Skeletal muscle cell (primary cell): ENCODE measurements at places on chromosomes 11 and 22.

DNA sequence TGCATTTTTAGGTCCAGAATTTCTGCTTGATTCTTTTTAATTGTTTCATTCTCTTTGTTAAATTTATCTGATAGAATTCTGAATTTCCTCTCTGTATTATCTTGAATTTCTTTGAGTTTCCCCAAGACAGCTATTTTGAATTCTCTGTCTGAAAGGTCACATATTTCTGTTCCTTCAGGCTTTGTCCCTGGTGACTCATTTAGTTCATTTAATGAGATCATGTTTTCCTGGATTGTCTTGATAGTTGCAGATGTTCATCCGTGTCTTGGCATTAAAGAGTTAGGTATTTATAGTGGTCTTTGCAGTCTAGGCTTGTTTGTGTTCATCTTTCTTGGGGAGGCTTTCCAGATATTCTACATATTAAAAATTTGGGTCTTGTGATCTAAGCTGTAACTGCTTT lies 694.8 kb upstream of the CCDC179 start:
- peak; percentile 36 for DNase-seq

DNA sequence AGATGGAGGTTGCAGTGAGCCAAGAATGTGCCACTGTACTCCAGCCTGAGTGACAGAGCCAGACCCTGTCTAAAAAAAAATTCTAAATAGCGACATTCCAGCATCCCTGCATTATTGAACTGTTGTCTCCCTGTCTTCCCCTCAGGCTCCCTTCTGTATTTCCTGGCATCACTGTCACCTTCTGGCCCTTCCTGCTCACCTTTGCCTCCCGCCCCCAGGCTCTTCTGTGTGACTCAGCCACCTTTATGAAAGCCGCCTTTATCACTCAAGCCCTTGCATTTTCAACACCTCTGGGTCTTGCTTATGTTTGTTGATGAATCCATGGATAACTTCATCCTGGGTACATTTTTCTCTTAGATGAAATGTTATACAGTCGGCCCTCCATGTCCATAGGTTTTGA lies 21.1 kb downstream of the UBASH3B start:
- DNase-seq: no peak

DNA sequence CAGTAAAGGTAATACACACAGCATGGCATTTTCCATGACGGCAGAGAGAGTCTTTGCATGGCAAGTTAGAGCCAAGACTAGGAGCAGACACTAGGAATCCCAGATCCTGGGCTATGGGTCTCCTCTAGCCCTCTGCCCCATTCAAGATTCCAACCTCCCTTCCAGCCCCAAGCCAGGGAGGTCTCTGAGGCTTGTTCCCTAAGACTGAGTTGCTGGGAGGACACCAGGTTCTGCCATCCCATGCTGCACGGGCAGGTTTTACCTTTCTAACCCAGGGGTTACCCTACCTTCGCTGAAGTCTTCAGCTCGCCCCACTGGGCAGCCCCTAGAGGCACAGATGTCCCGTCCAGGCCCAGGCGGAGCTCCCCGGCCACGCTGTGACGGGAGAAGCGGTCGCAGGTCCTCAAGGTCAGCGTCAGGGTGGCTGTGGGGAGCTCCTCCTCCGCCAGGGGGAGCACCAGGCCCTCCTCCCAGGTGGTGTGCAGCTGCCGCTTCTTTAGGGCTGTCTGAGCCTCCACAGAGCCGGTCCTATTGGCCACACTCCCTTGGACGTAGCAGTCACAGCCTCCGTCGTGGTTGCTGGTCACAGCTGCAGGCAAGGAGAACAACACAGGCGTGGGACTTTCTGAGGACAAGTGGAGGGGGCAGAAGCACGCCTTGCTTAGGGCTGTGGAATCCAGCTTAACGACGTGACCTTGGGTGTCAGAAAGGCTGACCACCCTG lies 33.8 kb downstream of the SYT13 start:
- DNase-seq: peak; percentile 17

DNA sequence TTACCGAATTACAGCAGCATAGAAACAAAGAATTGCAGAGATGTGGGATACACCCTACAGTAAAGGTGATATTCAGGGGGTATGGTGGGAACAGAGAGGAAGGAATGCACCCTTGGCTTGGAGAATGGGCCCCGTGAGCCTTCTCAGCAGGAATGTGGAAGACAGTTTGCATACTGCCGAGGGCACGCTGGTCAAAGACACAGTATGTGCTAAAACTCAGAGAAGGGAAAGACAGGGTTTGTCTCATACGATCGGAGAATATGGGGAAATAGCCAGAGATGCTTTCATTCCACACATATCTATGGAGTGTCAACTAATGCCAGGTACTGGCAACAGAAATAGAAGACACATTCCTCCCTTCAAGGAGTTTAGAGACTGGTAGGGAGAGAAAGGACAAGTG lies 36.9 kb downstream of the UBASH3B start:
- DNase-seq: no peak

- DNase-seq: no peak
Observed at GRCh38 chr11:117573326-117573725, 223.7 kb downstream of the DSCAML1 start.

DNA sequence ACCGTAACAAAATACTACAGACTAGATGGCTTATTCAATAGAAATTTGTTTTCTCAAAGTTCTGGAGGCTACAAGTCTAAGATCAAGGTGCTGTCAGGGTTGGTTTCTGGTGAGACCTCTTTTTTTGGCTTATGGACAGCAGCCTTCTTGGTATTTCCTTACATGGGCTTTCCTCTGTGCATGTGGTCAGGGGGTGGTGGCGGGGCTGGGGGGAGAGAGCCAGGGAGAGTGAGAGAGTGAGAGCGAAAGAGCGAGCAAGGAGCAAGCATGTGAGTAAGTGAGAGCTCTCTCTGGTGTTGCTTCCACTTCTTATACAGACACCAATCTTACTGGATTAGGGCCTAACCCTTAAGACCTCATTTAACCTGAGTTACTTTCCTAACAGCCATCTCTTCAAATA lies 181.5 kb downstream of the TMEM135 start:
- no peak for DNase-seq

- DNase-seq: peak; percentile 22
Observed at GRCh38 chr22:20089977-20090729, 10.1 kb downstream of the DGCR8 start.

- no peak for DNase-seq
Observed at GRCh38 chr11:69442807-69443137, 38.7 kb upstream of the LINC01488 start.

- DNase-seq: no peak
Observed at GRCh38 chr11:9200471-9200870, 64.7 kb downstream of the DENND5A start.
